Panc1 (cell line): ENCODE measurements at places on chromosomes 6 and 20. TPM values are rescaled to one million over a fixed set of nuclear protein-coding genes. Genes with fewer than 3 reads are reported as not detected.

Gene RIPOR2
- total RNA-seq = 0.54 TPM

Gene SNX21
- 25.7 TPM for total RNA-seq

Gene TFAP2D
- not detected for total RNA-seq

Gene PLCB4
- total RNA-seq = 1.5 TPM

Gene RIMS4
- total RNA-seq = 4.0 TPM

Gene RPS6KA2
- 4.1 TPM for total RNA-seq

Gene KLC4
- total RNA-seq = 22.6 TPM

Gene MAP1LC3A
- 25.1 TPM for total RNA-seq

Gene DZANK1
- 3.0 TPM for total RNA-seq

Gene L3MBTL1
- total RNA-seq = 24.9 TPM

Gene AAR2
- total RNA-seq = 26.1 TPM
